ENCODE measurements at places on chromosomes 12 and 14. TPM values are rescaled to one million over a fixed set of nuclear protein-coding genes. Genes with fewer than 3 reads are reported as not detected.

The PTPN21 gene
- total RNA-seq = 7.3 TPM

The SLC5A8 gene
- not detected for total RNA-seq

The FERMT2 gene
- total RNA-seq = 84.2 TPM

The OR6C3 gene
- total RNA-seq = not detected

The KRT85 gene
- total RNA-seq = not detected

The NGB gene
- not detected for total RNA-seq

The MEG3 gene
- total RNA-seq = 2.2 TPM

The ACOT6 gene
- not detected for total RNA-seq

The TGM1 gene
- 0.17 TPM for total RNA-seq

The TTC9 gene
- 0.23 TPM for total RNA-seq

The ANKS1B gene
- not detected for total RNA-seq

The CHST11 gene
- 10.0 TPM for total RNA-seq

The PLD4 gene
- 0.05 TPM for total RNA-seq

The DBX2 gene
- not detected for total RNA-seq

The CDC42BPB gene
- total RNA-seq = 118 TPM

The FZD10 gene
- 1.7 TPM for total RNA-seq

The SLC38A4 gene
- 7.3 TPM for total RNA-seq

The CAPS2 gene
- total RNA-seq = under 0.01 TPM

The FITM1 gene
- total RNA-seq = 0.51 TPM

The CD163 gene
- not detected for total RNA-seq

Measured in dermis blood vessel endothelial cell (primary cell).